ENCODE measurements at places on chromosomes 3 and 15.

GRCh38 chr15:35107122-35107521 is 22.0 kb upstream of the NANOGP8 start:
- DNase-seq = no peak

DNA sequence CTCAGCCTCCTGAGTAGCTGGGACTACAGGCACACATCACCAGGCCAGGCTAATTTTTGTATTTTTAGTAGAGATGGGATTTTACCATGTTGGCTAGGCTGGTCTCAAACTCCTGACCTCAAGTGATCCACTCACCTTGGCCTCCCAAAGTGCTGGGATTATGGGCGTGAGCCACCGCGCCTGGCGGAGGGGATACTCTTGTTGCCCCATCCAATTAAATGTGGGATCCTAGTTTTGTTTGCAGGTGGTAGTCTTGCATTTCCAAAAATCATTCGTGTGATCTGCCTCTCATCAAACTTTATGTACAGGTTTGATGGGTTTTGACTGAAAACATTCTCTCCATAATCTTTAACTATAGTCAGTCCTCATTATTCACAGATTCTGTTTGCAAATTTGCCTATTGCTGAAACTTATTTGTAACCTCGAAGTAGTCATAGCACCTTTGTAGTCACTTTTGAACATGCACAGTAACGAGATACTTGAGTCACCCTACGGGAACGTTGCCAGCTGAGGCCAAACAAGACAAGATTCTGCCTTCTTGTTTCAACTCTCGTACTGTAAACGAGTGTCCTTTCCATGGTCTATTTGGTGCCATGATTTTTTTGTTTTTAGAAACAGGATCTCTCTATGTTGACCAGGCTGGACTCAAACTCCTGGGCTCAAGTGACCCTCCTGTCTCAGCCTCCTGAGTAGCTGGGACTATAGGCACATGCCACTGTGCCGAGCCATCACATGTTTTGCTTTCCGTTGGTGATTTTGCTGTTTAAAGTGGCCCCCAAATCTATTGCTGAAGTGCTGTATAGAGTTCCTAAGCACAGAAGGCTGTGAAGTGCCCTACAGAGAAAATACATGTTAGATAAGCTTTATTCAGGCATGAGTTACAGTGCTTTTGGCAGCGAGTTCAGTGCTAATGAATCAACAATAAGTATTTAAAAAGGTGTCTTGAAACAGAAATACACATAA is 8.1 kb upstream of the MAPK6 start:
- DNase-seq = no peak

- DNase-seq = no peak
These were observed 185.7 kb downstream of the LPP start for GRCh38 chr3:188339410-188340295.

GRCh38 chr3:116473602-116474001 is 28.3 kb upstream of the LSAMP start:
- DNase-seq = no peak

GRCh38 chr3:52636673-52637072 is 49.0 kb downstream of the PBRM1 start:
- DNase-seq = no peak

DNA sequence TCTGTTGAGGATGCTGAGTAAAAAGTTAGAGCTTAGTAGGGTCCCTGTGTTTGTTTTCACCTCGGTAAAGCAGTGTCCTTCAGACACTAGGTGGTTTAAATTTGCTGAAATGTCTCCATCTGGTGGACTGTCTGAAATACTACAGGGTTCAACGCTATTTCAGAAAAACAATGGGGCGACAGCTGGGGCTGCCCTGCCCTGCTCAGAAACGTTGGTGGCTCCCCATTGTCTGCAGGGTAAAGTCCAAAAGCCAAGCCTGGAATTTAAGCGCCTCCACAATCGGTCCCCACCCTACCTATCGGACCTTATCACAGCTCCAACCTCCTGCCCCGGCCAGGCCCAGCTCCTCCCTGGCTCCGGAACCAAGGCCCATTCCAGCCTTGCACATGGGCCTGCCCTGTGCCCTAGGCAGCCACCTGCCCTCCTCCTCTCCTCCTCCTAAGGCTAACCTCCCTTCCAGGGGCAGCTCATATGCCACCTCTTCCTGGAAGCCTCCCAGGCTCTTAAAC is 4.3 kb upstream of the TSEN2 start:
- peak; percentile 48 for DNase-seq

DNA sequence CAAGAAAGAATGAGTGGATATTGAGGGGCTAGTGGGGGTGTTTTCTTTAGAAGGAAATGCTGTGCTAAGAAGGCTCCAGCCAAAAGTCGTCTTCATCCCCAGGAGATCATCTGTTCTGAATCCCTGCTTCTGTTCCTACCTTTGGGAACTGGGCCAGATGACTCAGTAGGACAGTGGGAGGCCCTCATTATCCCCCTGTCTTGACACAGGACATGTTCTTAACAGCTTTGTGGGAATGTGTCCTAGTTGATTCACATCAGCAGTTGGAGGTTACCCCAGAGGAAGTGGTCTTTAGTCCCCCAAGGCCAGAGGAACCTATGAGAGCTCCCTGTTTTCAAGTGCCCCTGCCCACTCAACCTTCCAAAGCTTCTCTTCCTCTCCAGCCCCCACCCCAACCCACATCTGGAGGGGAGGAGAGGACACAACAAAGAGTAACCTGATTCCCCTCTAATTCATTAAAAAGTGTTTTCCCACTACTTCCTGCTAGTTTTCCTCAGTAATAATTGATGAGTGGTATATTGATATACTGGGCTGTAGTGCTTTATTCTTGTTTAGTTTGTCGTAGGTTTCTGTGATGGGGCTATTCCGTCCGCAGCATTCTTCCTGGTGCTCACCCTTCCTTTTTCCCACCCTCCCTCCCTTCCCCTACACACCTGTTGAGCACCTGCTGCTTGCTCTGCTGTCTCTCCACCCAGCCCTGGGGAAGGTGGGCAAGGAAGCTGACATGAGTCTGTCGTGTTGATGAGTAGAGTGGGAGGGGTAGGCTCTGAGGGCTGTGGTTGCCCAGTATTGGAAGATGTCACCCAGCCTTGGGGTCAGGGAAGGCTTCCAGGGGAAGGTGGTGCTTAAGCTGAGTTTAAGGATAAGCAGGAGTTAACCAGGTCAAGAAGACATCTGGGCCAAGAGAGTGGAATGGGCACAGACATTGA is 9.3 kb downstream of the PXYLP1 start:
- DNase-seq = no peak

- DNase-seq = no peak
These were observed 10.4 kb upstream of the CX3CR1 start for GRCh38 chr3:39290255-39290654.

DNA sequence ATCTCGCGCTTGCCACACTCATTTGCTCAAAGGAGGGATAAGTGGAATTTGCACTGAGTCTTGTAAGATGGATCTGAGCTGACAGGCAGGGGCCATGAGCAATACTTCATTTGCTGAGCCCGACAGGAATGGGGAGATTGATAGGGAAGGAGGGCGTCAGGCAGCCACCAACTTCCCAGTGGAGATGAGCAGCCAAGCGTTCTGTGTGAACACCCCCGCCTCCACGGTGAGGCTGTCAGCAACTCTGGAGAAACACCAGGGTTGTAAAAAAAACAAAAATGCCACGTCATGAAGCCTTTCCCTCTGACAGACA is 36.8 kb downstream of the TLE3 start:
- DNase-seq = no peak

- DNase-seq = no peak
These were observed 332.9 kb upstream of the RASGRP1 start for GRCh38 chr15:38897551-38897950.

DNA sequence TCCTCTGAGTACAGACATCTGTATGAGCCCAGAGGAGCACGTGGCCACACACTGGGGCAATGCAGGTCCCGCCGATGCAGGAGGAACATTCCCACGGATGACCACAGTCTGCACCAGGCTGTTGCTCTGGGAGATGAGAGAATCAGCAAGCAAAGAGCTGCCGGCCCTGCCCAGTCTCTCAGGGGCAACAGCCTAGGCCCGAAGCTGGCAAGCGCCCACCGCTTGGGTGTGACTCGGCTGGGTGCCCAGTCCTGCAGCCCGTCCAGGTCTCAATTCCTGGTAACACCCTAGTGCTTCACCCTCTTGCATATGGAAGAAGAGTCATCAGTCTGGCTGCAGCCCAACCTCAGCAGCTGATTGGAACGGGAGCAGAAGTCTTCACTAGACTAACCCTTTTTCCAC is 153.7 kb upstream of the HES1 start:
- DNase-seq = peak; percentile 84

GRCh38 chr3:185552358-185552877 is at the start of gene LIPH:
TSS of gene LIPH (minus strand) at chr3:185552588. CDS start at chr3:185552471, 117 bp downstream.
- DNase-seq = peak; percentile 1

- no peak for DNase-seq
These were observed 29.6 kb upstream of the FNDC3B start for GRCh38 chr3:172009803-172010202.

GRCh38 chr15:27573805-27574485 is 525.2 kb downstream of the OCA2 start:
- no peak for DNase-seq
